Activated CD4-positive, alpha-beta memory T cell treated with anti-CD3 and anti-CD28 coated beads for 36 hours (primary cell): ENCODE measurements at places on chromosomes 1 and 21. TPM values are rescaled to one million over a fixed set of nuclear protein-coding genes. Genes with fewer than 3 reads are reported as not detected.

GRCh38 chr1:30523055-30524020 is 200.0 kb downstream of the MATN1 start:
- no peak overlapping the region for H3K27ac ChIP-seq
- peaks cover 22% of the 10 kb centered on the region for H3K27me3 ChIP-seq
- DNase-seq = no peak
- H3K4me1 ChIP-seq = no peaks in the 10 kb centered on the region
- no peak overlapping the region for H3K4me3 ChIP-seq

- no peak for DNase-seq
- no peaks in the 10 kb centered on the region for H3K27me3 ChIP-seq
- no peak overlapping the region for H3K27ac ChIP-seq
- H3K4me3 ChIP-seq = no peak overlapping the region
- H3K4me1 ChIP-seq = no peaks in the 10 kb centered on the region
Observed at GRCh38 chr1:82947278-82947677, 1051.7 kb downstream of the TTLL7 start.

DNA sequence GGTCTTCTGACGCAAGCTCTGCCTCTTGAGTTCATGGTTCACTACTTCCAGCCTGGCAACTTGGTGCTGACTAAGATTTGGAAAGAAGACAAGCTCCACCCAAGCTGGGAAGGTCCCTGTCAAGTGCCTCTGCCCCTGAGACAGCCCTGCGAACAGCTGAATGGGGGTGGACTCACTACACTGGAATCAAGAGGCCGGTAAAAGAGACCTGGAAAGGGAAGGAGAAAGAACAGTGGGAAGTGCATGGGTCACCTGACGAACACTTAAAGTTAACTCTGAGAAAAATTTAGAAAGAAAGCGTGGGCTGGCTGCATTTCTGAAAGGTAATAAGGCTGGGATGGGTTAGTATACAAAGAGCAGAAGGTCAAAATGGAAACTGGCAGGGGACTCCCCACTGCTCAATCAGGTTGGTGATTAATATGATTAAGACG is 26.1 kb upstream of the ZNF496 start:
- H3K27me3 ChIP-seq = peaks cover 46% of the 10 kb centered on the region
- no peaks in the 10 kb centered on the region for H3K36me3 ChIP-seq
- no peak overlapping the region for H3K4me3 ChIP-seq
- no peak overlapping the region for H3K27ac ChIP-seq
- peaks cover 6% of the 10 kb centered on the region for H3K4me1 ChIP-seq

- DNase-seq = no peak
- H3K36me3 ChIP-seq = peaks cover 8% of the 10 kb centered on the region
- no peaks in the 10 kb centered on the region for H3K27me3 ChIP-seq
- peaks cover 8% of the 10 kb centered on the region for H3K4me1 ChIP-seq
Observed at GRCh38 chr1:232459826-232460225, 170.1 kb downstream of the SIPA1L2 start.

GRCh38 chr1:156910309-156910782 is 10.1 kb upstream of the LRRC71 start:
- H3K4me1 ChIP-seq = peaks cover 2% of the 10 kb centered on the region
- no peak overlapping the region for H3K4me3 ChIP-seq
- no peaks in the 10 kb centered on the region for H3K36me3 ChIP-seq
- H3K27me3 ChIP-seq = peaks cover 18% of the 10 kb centered on the region
- no peak overlapping the region for H3K27ac ChIP-seq

- DNase-seq = no peak
- peaks cover 17% of the 10 kb centered on the region for H3K27me3 ChIP-seq
- no peak overlapping the region for H3K4me3 ChIP-seq
- H3K27ac ChIP-seq = no peak overlapping the region
- no peaks in the 10 kb centered on the region for H3K4me1 ChIP-seq
Observed at GRCh38 chr21:39033878-39034589, 149.2 kb downstream of the PSMG1 start.

DNA sequence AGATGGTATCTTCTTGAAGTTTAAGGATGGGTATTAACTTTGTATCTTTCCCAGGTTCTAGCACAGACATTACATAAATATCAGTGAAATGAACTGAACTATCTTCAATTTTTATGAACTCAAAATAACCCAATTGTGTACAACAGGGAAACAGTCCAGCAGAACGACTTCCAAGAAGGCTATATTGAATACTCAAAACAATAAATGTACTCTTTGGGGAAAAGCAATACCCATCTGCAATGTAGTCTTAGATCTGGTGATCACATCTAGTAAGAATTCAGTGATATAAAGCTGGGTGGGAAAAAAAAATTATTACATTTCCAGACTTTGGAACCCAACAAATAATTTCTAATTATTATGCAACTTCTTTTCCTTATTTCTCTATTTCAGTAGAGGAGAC is 33.1 kb upstream of the GORAB start:
- H3K27ac ChIP-seq = no peak overlapping the region
- H3K36me3 ChIP-seq = no peaks in the 10 kb centered on the region
- H3K27me3 ChIP-seq = peaks cover 17% of the 10 kb centered on the region
- no peak overlapping the region for H3K4me3 ChIP-seq
- H3K4me1 ChIP-seq = peaks cover 7% of the 10 kb centered on the region

- DNase-seq = no peak
- no peak overlapping the region for H3K4me3 ChIP-seq
- H3K27me3 ChIP-seq = no peaks in the 10 kb centered on the region
- H3K4me1 ChIP-seq = peaks cover 4% of the 10 kb centered on the region
- H3K27ac ChIP-seq = no peak overlapping the region
Observed at GRCh38 chr1:214318356-214318755, 37.4 kb downstream of the SMYD2 start.

DNA sequence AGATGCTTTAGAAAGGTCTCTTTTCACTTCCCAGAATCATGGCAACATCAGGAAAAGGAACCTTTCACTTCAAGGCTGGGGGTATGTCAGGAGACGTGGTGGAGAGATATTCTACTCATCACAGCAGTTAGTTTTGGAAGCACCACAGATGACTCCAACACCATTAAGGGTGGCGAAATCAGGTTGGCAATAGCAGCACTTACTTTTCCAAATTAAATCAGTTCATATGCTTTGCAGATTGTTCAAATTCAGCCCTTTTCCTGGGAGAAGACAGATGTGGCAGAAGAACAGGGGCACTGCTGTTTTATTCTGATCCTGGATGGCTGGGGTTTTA is 79.0 kb downstream of the RUNX1 start:
- no peaks in the 10 kb centered on the region for H3K27me3 ChIP-seq
- peaks cover 89% of the 10 kb centered on the region for H3K4me1 ChIP-seq
- H3K27ac ChIP-seq = peak overlapping the region; percentile 95
- DNase-seq = no peak
- no peak overlapping the region for H3K4me3 ChIP-seq

Gene SPRR5
- total RNA-seq = not detected

Gene LRRC3
- 2.8 TPM for total RNA-seq

Gene AP4B1
- total RNA-seq = 42.2 TPM

Gene HCN3
- 1.9 TPM for total RNA-seq
